ENCODE measurements at places on chromosomes 16 and 17.
A peak's percentile ranks its signal among the peaks of the same experiment; 100 is the strongest.

DNA sequence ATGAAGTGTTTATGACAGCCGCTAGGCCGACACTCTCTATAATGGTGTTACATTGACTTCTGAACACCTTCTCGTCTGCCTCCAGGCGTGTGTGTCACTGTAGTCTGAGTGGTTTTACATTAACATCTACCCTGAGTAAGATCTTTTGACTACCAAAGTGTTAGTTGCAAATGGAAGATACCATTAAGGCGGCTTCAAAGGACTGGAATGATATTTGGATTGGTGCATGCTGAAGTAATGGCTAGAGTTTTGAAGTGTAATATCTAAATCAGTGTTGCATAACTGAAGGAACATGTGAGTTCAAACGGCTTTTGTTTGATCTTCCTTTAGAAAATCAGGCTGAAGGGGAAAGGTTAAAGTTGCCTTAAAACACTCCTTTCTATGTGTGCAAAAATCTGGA is 52.2 kb downstream of the BCAS3 start:
- no peak for DNase-seq

GRCh38 chr16:19130852-19131824 is 17.4 kb downstream of the ITPRIPL2 start:
- DNase-seq = no peak

- DNase-seq = no peak
Measured at GRCh38 chr17:49383060-49383459, 21.0 kb upstream of the ZNF652 start.

GRCh38 chr16:73192232-73192894 is 144.4 kb upstream of the ZFHX3 start:
- no peak for DNase-seq

DNA sequence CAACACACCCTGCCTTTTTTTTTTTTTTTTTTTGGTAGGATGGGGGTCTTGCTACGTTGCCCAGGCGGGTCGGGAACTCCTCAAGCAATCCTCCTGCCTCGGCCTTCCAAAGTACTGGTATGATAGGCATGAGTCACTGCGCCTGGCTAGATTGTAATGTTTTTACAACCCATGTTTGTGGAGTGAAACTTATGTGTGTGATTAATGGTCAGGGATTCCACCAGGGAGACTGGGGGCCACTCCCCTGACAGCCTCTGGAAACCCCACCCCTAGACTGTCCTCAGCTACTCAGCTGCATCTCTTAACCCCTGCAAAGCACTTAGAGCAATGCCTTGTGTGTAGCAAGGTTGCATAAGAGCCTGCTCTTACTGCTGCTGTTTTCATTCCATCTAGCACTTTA is 220.5 kb downstream of the PARN start:
- DNase-seq = no peak

DNA sequence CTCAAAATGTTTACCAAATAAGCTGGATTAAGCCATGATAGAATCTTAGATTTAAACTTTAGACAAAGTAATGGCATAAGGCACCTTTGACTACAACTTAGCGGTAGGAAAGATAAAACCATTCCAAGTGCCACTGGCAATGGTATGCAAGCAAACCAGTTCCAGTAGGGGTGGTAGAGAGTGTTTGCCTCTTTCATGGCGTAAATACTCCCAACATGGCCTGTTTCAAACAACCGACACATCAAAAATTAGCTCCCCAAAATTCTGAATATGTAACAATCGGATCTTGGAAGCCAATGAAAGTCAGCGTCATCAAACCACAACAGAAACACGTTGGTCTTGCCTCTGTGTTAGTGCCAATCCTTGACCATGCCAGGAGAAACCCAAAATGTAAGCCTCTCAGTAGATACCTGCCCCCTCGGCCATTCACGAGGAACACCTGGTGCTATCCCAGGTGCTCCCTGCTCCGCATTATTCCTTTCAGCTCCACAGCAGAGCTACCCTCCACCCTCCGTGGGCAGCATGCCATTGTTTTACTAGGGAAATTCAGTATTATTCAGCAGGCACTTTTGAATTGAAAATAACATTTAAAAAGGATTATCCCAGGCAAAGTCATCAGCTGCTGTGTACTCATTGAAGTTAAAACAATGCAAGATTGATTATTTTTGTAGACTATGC is 307.8 kb upstream of the CDH11 start:
- DNase-seq = no peak

GRCh38 chr16:57649846-57650245 is 18.3 kb upstream of the ADGRG3 start:
- DNase-seq = no peak

- DNase-seq = no peak
Measured at GRCh38 chr16:81477697-81478693, 33.4 kb downstream of the CMIP start.

GRCh38 chr17:49260011-49260816 is 29.6 kb upstream of the PHOSPHO1 start:
- peak; percentile 28 for DNase-seq

DNA sequence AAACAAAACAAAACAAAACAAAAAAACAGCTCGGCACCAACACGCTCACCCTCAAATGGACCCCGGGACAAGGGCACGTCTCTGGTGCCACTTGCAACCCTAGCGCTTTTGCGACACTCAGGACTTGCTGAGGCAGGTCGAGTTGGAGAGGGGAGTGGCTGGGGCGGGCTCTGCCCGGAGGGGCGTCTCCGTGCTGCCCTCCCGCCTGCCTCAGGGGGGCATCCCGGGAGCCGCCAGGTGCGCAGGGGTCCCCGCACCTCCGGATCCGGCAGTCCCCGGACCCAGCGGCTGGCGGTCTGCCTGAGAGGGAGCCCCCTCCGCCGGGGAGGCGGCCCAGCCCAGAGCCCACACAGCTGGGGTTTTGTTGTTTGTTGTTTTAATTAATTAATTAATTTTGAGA is at the start of gene SLC52A1:
SLC52A1 (minus strand) TSS at position 112 of the 400 bp plus-strand sequence. CDS start 820 bp downstream, outside the sequence.
- no peak for DNase-seq

GRCh38 chr17:63275318-63275970 is 170.7 kb downstream of the CYB561 start:
- no peak for DNase-seq

DNA sequence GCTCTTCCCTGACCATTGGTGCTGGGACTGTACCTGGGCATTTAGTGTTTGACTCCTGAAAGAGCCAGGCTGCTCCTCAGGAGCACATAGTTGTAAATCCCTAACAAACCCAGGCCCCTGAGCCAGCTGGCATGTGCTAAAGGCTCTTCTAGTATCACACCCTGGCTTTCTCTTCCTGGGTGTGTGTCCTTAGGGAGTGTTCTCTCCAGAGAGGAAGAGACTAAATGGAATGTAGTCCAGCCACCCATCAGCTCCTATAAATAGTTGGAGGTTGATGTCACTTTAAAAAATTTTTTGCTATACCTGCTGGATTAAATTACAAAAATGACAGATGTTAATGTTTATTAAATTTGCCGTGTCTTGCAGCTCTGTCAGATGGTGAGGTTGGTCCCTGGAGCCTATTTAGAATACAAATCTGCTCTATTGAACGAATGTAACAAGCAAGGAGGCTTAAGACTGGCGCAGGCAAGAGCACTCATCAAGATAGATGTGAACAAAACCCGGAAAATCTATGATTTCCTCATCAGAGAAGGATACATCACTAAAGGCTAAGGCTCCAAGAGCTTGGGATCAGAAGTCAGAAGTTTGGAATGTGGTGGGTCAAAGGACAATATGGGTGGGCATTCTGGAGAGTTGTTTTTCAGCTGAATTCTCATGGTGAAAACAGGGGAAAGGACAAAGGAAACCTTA is 13.1 kb upstream of the DUSP14 start:
- DNase-seq = no peak

GRCh38 chr17:35051183-35051578 is 12.3 kb downstream of the RFFL start:
- DNase-seq = no peak

DNA sequence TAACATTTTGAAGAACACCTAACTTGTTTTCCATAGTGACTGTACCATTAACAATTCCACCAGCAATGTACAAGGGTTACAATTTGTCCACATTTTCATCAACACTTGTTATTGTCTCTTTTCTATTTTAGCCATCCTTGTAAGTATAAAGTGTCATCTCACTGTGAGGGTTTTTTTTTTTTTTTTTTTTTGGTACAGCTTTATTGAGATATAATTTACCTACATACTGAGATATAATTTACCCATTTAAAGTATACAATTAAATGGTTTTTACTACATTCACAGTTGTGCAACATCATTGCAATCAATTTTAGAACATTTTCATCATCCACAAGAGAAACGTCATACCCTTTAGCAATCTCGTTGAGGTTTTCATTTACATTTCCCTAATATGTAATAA is 17.9 kb upstream of the TMIGD1 start:
- no peak for DNase-seq
